Left ventricle myocardium superior (tissue), 1 donor: ENCODE measurements at places on chromosomes 2 and 18.

DNA sequence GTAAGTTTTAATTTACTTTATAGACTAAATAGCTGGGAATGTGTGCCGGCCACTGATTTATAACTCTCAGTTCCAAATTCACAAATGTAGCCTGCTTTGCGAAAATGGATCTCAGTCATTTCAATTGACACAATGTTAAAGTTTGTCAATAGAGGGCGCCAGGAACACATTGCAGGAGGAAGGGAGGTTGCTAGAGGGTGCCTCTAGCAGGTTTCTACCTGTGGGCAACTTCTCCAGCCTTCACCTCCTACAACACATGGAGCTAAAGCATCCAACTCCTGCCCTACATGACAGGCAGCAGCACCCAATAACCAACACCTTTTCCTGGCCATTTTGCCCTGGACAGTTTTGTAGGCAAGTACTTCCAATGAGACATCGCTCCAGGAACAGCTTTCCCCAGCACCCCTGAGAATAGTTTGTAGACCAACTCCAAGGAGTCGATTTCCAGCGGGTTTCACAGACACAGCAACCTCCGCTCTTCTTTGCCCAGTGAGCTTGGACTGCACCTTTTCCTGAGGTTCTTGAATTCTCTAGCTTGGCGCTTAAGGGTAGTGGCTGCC, 784.8 kb upstream of the CDH2 start:
- DNase-seq: no peak

DNA sequence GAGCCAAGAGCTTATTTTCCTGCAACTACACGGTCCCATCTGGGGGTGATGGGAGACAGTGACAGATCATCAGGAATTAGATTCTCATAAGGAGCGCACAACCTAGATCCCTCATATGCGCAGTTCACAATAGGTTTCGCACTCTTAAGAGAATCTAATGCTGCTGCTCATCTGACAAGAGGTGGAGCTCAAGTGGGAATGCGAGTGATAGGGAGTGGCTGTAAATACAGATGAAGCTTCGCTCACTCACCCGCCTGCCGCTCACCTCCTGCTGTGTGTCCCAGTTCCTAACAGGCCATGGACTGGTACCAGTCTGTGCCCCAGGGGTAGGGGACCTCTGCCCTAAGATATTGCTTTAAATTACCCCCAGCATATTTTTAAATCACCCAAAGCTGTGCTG, 10.8 kb downstream of the LRRFIP1 start:
- no peak for DNase-seq

DNA sequence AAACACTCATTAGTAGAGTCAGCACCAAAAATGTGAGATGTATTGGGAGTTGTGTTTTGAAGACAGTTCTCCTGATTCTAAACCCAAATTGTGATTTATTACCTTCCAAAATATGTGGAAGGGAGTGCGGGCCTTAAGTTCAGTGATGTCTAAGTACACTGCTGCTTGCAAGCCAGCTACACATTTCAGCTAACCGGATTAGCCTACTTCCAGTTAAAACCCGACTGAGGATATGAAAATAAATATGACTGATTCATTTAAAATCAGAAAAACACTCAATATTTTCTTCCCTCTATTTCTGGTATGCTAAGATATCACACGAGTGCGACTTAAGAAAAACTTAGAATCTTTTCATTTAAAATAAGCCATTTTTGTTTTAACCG, 907 bp downstream of the FHL2 start:
- no peak for DNase-seq

DNA sequence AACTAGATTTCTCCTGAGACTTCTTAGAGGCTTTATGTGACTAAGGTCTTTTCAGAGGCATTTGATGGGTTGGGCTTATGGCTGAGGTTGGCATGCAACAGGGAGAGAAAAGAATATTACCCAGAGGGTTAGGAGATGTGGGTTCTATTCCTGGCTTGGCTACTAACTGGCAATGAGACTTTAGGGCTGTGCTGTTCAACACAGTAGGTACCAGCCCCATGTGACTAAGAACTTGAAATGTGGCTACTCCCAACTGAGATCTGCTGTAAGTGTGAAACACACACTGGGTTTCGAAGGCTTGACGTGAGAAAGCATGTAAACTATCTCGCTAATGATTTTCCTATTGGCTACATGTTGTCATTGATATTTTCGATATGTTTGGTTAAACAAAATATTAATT, 324.9 kb upstream of the SLC14A2 start:
- DNase-seq: no peak

GRCh38 chr2:119792907-119793312, 33.2 kb downstream of the PTPN4 start:
- DNase-seq: no peak

DNA sequence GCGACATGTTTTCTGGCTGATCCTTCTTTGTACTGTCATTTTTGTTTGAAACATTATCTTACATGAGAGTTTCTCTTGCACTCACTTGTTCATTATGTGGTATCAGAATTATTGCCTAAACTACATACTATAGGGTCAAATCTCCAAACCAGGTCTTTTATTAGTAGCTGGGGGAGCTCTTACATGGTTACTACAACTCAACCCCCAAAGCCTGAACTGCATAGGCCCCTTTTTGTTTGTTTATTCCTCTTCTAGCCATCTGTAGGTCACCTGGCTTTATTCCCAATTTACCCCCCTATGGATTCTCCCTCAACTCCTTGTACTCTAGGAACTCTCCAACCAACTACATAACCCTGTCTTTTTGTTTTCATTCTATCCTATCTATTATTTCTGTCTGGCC, 46.7 kb downstream of the PUM2 start:
- no peak for DNase-seq
